ENCODE measurements at places on chromosomes 16 and 17. TPM values are rescaled to one million over a fixed set of nuclear protein-coding genes. Genes with fewer than 3 reads are reported as not detected.
A peak's percentile ranks its signal among the peaks of the same experiment; 100 is the strongest.

The CDRT15L2 gene
- total RNA-seq = not detected

- DNase-seq = no peak
These were observed 281.9 kb upstream of the ASIC2 start for GRCh38 chr17:33574942-33575445.

GRCh38 chr16:67673712-67674580, 7.3 kb downstream of the C16orf86 start:
- no peak for DNase-seq

GRCh38 chr16:67298277-67298676, 18.9 kb downstream of the PLEKHG4 start:
- no peak for DNase-seq

- DNase-seq = no peak
These were observed 269.5 kb upstream of the ZFHX3 start for GRCh38 chr16:73317321-73317857.

GRCh38 chr16:82628711-82629110, 1.9 kb downstream of the CDH13 start:
- no peak for DNase-seq

DNA sequence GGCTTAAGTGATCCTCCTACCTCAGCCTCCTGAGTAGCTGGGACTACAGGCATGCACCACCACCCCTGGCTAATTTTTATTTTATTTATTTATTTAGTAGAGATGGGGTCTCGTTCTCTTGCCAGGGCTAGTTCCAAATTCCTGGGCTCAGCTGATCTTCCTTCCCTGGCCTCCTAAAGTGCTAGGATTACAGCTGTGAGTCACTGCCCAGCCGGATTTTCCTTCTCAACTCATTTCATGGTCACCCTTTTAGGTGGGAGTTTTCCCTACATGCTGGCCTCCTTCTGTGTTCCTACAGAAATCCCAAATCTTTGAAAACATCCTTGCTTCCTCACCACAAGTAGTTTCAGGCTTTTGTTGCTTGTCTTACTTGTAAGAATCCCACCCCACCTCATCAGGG, 102.1 kb upstream of the SIAH1 start:
- peak; percentile 33 for DNase-seq

Data from IMR-90 (cell line).